Activated T-cell treated with anti-CD3 and anti-CD28 coated beads, Interleukin-2, amount 50 U/mL, for 72 hours (primary cell): ENCODE measurements at places on chromosomes 6 and 20. TPM values are rescaled to one million over a fixed set of nuclear protein-coding genes. Genes with fewer than 3 reads are reported as not detected.
A peak's percentile ranks its signal among the peaks of the same experiment; 100 is the strongest.

- DNase-seq, result no peak
Measured at GRCh38 chr20:56750430-56750829, 121.3 kb downstream of the TFAP2C start.

DNA sequence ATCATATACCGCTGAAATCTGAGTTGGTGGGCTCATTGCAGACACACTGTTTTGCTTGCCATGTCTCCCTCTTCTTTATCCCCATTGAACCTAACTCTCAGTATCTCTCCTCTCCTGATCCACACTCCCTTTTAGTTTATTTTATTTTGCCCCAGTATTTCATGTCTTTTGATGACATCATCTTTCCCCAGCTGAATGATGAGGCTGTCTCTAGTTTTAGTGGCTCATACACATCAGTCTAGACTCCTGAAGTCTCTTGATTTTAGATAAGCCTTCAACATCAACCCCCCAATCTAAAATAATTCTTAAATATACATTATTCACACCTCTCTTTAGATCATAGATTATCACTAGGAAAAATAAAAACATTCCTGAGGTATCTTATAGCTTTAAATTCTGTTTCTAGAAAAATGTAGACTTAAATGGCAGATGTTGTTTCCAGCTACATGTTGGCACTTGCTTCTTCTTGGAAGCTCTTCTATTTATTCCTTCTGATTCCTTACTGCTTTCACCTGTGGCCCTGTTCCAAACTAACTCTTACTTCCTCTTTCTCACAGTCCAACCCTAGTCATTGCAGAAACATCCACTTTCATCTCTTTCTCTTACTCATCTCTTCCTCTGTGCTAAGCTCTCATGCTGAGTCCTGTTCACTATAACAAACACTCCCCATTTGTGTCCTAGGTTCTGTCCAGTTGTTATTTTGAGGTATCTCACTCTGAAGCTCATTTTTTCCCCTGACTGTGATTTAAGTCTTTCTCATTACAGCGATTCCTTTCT, 191.9 kb upstream of the SLC35B3 start:
- no peak for DNase-seq

Gene HLA-F
- total RNA-seq, result 275 TPM

GRCh38 chr6:73696966-73697655, 1.1 kb downstream of the CD109 start:
- DNase-seq, result peak; percentile 9

Gene GPR63
- 1.8 TPM for total RNA-seq

DNA sequence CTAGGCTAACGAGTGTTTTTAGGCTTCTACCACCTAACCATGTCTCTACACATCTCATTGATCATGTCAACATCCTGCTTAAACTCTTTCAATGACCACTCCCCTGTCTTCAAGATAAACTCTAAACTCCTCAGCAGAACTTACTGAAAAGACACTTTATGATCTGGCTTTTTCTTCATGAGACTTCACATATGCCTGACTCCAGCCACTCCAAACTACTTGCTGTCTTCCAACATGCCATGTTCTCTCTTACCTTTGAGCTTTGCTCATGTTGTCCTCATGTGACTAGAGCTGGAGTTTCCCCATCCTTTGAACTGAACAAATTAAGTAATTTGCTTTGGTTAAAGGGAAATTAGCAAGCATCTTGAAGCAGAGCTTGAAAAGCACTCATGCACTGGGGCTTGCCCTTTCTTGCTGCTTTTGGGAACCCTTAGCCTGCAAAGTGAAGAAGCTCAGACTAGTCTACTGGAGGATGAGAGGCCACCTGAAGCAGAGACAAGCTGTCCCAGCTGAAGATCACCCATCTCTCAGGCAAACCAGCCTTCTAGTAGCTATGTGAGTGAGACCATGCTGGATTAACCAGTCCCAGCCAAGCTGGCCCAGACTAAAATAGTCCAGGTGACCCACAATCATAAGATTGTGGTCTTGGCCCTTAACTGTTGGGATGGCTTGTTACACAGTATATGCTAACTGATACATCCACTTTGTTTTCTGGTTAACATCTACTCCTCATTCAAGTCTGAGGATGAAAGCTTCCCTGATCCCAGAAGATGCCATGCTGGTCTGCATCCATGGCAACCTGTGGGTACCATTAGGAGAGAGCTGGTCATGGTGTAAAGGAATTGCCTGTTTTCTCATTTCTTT, 235.8 kb downstream of the GMPR start:
- no peak for DNase-seq

Gene HLA-DRA
- total RNA-seq, result 18.8 TPM

DNA sequence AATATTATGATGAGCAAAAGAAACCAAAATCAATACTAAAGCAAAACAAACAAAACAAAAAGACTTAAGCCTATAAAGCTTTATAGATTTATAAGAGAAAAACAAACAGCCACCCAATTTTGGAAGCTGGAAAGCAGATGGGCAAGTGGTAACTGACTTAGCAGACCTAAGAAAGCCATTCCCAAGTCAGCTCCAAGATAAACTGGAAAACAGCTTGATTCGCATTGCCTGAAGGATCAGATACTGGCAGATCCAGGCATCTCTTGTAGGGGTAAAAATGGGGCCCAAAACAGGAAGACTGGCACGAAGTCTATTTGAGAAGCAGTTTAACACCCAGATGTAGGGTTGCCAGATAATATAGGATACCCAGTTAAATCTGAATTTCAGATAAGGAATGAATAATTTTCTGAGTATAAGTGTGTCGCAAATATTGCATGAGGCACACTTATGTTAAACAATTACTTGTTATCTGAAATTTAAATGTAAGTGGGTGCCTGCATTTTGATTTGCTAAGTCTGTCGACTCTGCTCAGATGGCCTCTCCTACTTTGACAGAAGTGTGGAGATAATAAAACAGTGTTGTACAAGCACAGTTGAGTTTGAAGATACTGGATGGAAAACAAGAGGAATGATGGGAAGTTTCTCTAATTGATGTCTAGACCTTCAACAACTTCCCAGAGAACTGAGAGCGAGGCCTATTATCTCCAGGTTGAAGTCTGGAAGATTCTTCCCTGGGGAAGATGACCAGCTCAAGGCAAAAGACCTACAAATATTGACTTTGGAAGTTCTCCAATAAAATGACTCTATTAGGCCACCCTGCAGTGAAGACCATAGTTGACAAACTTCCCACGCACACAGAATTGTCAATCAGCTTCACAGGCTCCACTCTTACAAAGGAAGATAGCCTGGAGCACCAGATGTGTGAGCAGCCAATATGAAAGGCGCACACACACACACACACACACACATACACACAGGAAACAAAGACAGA, 113.4 kb downstream of the FAM50B start:
- DNase-seq, result no peak

- no peak for DNase-seq
Measured at GRCh38 chr6:108102965-108103364, 28.4 kb upstream of the OSTM1 start.

DNA sequence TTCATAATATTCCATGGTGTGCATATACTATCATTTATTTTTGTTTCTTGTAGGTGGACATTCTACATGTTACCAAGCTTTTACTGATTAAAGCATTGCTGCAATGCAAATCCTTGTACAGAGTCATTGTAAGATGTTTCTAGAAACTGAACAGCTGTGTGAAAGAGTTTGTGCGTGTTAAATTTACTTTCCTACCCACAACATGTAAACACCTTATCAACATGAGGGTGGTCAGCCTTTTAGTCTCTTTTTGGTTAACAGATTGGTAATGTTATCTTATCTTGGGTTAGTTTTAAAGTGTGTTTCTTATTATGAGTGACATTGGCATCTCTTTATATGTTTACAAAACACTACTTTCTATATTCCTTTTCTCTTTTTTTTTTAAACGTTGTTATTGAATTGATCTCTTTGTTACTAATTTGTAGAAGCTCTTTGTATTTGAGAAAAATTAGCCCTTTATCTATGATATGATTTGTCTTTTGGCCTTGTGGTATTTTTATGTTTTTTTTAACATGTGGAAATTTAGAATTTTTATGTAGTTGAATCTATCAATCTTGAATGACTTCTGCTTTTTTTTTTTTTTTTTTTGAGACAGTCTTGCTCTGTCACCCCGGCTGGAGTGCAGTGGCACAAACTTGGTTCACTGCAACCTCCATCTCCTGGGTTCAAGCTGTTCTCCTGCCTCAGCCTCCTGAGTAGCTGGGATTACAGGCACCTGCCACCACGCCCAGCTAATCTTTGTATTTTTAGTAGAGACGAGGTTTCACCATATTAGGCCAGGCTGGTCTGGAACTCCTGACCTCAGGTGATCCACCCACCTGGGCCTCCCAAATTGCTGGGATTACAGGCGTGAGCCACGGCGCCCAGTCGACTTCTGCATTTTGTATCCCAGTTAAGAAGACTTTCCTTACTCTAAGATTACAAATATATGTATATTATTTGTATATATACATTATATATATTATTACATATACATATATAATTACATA, 112.1 kb downstream of the TCP11 start:
- DNase-seq, result no peak

GRCh38 chr6:135093578-135093977, 39.0 kb upstream of the HBS1L start:
- DNase-seq, result no peak

DNA sequence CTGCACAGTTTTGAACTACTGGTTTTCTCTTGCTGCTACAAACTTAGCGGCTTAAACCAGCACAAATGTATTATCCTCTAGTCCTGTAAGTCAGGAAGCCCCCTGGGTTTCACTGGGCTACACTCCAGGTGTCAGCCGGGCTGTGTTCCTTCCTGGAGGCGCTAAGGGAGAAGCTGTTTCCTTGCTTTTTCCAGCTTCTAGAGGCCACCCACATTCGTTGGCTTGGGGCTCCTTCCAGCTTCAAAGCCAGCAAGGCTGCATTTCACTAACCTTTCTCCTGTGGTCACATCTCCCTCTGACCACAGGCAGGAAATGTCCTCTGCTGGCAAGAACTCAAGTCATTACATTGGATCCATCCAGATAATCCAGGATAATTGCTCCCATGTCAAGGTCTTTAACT, 350.6 kb upstream of the PLCB4 start:
- DNase-seq, result no peak

DNA sequence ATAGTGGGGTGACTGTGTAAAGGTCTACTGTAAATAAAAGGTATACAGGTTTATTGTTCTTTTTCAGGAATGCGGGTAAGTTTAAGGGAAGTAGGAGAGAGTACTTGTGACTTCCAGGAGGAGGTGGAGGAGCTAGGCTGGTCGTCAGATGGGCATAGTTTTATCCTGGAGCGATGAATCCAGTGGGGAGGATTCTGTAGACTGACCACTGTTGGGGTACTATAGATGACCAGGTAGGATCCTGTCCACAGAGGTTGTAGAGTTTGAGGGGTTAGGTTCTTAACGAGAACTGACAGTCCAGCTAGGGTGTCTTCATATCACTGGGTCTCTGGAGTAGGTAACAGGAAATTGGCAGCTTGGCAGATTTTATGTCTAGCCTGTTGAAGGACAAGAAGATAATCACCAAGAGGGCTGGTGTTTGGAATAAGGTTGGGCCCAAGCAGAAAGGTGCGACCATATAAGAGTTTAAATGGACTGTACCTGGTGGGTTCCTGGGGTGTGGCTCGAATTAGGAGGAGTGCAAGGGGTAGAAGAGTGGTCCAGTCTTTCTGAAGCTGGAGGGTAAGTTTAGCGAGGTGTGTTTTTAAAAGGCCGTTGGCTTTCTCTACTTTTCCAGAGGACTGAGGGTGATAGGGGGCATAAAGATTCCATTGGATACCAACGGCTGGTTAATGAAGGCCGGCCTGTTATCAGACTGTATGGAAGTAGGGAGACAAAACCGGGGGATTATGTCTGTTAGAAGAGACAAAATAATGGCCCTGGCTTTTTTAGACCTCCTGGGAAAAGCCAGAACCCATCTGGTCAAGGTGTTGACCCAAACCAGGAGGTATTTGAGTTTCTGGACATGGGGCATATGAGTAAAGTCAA, 751.3 kb upstream of the ADGRB3 start:
- DNase-seq, result no peak

DNA sequence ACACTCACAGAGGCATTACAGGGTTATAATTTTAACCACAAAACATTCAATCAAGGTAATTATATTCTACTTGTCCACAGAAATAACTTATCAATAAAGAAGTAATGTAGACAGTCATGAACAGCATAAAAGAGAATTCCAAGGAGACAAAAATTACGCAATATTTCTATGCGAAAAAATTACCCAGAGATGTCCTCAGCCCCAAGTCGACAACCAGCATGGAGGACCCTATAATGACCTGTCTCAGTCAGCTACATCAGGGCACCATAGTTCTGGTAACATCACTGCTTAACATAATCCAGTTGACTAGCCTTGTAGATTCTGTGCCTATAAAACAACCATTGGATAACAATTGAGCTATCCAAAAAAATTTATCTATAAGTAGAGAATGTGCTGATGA, 579.8 kb downstream of the PRKN start:
- no peak for DNase-seq

- DNase-seq, result no peak
Measured at GRCh38 chr6:80771941-80772340, 665.5 kb downstream of the BCKDHB start.

GRCh38 chr6:157070403-157071107, 252.8 kb downstream of the TMEM242 start:
- no peak for DNase-seq

DNA sequence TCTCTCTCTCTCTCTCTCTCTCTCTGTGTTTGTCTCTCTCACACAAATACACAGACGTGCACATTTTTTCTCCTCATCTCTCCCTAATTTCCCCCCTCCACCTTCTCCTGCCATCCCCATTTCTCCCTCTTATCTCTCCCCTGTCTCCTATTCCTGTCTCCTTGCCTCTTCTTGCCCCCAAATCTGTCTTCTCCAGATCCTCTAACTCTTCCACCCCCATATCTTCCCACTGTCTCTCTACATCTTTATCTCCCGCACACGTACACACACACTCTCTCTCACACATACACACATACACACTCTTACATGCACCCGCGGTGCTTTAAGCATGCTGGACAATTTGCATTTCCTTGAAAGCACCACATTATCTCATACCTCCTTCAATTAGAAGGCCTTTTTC, 15.9 kb downstream of the KIZ start:
- no peak for DNase-seq

Gene TSPO2
- total RNA-seq, result not detected

DNA sequence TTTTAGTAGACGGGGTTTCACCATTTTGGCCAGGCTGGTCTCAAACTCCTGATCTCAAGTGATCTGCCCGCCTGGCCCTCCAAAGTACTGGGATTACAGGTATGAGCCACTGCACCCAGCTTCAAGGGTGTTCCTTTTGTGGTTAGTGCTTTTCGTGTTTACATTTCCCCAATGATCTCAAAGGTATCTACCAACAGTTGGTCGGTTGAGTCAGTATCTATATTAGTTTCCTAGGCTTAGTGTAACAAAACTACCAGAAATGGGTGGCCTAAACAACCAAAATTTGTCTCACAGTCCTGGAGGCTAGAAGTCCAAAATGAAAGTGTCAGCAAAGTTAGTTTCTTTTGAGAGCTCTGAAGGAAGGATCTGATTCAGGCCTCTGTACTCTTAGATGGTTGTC, 30.1 kb downstream of the CASP8AP2 start:
- peak; percentile 24 for DNase-seq

GRCh38 chr20:20103486-20103885, 51.2 kb downstream of the CFAP61 start:
- DNase-seq, result no peak

GRCh38 chr6:43706788-43707187, 19.2 kb upstream of the MRPS18A start:
- DNase-seq, result no peak

- DNase-seq, result no peak
Measured at GRCh38 chr6:125252891-125253290, 48.9 kb downstream of the HDDC2 start.
